ENCODE measurements at places on chromosomes 2 and 18. TPM values are rescaled to one million over a fixed set of nuclear protein-coding genes. Genes with fewer than 3 reads are reported as not detected.

- no peak for DNase-seq
These were observed 70.5 kb downstream of the CACNB4 start for GRCh38 chr2:152028182-152028862.

DNA sequence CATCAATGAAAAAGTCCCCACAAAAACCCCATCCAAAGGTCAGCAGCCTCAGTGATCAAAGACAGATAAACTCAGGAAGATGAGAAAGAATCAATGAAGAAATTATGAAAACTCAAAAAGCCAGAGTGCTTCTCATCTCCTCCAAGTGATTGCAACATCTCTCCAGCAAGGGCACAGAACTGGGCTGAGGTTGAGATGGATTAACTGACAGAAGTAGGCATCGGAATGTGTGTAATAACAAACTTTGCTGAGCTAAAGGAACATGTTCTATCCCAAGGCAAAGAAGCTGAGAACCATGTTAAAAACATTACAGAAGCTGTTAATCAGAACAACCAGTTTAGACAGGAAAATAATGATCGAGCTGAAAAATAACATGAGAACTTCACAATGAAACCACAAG is 442.8 kb upstream of the SYT4 start:
- DNase-seq, result no peak

DNA sequence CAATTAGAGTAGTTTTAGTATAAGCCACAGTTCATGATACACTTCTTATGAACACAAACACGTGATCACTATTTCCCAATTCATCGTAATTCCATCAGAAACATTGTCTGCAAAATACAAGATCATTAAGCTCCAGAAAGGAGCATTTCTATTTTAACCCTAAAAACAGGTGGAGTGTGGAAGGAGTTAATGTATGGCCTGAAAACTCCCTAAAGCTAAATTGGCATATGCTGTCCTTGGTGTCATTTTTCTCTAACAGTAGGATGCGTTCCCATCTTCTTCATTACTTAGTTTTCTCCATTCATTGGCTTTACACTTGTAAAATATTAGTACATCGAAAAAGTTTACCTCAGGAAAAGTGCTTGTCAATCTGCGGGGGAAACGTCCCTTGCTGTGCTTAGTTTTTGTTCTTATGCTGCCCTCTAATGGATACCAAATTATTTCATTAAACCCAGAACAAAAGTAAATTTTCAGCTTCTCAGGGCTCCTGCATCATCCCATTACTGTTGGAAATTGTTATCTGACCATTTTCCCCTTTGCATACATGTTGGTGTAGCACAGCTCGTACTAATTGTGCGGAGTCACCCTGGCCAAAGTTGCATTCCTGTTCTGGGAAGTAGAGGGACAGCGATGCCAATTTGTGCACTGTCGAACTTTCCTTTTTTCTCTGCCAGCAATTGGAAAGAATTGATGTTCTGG is 153.4 kb downstream of the GPD2 start:
- peak; percentile 13 for DNase-seq

DNA sequence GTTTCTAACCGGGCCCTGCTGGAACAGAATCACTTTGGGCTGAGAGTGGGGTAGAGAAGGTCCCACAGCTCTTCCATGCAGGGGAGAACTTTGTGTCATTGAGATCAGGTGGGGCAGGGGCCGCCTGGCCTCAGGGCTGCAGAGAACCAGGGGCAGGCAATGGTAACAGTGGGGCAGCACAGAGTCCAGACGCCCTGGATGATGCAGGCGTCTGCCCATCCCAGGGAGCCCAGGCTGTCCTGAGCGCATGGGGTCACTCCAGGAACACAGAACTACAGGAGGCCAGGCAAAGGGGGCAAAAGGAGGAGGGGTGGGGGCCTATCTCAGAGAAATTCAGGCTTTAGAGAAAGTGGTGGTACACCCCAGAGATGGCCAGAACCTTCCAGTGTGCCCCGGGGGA is 121.3 kb downstream of the NDUFA10 start:
- DNase-seq, result no peak

GRCh38 chr2:107322416-107322815 is 436.4 kb upstream of the ST6GAL2 start:
- no peak for DNase-seq

DNA sequence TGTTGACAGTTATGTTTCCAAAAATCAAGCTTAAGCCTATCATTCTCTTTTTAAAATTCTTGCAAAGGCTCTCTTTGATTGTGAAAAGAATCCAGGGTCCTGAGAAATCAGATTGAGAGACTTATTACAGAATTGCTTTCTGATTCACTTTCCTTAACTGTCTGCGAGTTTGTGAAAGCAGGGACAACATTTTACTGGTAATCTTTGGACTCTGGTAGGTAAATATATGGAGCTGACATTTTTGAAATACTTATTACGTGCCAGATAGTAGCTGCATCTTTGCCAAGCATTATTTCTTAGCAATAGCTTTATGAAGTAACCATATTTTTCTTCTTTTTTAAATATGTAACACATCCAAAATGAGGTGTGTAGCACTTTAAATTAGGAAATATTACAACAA is 570.9 kb downstream of the CMPK2 start:
- DNase-seq, result no peak

GRCh38 chr2:37561615-37562569 is 109.5 kb downstream of the CDC42EP3 start:
- DNase-seq, result peak; percentile 80

DNA sequence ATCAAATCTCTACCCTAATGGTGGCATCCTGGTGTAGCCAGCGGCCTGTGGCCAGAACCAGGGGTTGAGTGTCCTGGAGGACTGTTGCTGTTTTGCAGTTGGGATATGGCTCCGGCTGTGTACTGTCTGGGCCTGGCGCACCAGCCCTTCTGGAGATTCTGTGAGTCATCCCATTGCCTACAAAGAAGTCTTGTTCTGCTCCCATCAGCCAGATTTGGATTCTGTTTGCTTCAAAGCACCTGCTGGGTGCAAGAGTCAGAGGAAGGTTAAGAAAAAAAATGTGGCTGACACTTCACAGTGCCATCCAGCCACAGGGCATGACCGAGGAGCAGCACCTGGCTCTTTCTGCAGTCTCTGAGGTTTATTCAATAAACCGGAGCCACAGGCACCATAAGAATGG is 41.0 kb upstream of the ASAP2 start:
- DNase-seq, result no peak

DNA sequence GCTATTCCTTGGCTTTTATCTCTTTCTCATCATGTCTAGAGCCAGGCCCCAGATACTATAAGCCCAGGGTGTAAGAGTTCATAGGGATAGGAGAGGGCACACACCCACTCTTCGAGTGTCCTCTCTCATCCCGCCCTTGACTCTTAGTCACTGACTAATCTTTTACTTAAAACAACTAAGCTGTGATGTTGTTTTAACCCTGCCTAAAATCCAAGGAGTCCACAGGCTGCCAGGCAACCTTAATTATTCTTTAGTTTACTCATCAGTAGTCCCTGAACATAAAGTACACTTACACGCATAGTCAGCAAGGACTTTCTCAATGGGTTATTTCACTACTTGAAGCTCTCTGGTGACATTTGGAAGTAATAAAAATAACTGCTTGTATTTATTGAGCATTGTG is 28.4 kb downstream of the GREB1L start:
- DNase-seq, result peak; percentile 61

DNA sequence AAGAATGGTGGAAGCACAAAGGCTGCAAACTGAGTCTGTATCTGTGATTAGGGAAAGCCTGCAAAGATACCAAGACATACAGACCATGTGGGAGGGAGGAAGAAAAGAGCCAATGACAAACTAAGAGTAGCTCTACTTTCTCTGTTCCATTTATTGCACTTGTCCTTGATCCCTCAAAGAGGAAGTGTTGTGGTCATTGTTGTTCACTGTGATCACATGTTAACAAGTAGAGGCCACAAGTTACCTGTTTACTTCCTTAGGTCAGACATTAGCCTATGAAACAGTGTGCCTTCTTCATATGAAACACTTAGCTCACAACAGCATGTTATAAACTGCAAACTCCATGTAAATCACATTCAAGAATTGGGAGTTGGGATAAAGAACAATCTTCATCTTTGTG is 32.6 kb downstream of the MAP2 start:
- no peak for DNase-seq

- no peak for DNase-seq
These were observed 149.9 kb downstream of the TMX3 start for GRCh38 chr18:68564961-68565360.

MRPL53 gene
- total RNA-seq, result 61.1 TPM

ABCG8 gene
- total RNA-seq, result not detected

SLC8A1 gene
- 10.6 TPM for total RNA-seq

KCNJ13 gene
- total RNA-seq, result not detected
